Activated naive CD4-positive, alpha-beta T cell treated with Interleukin-2 at 50 U/mL for 16 hours (primary cell): ENCODE measurements at places on chromosomes 7 and 10.

DNA sequence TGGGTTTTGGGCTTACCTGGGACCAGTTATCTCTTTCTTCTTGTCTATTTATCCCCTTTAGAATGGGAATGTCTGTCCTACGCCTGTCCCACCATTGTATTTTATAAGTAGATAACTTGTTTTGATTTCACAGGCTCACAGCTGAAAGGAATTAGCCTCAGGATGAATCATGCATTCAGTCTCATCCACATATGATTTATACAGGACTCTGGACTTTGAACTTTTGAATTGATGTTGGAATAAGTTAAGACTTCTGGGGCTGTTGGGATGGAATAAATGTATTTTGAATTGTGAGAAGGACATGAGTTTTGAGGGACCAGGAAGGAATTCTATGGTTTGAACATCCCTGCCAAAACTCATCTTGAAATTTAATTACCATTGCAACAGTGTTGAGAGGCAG lies 112.6 kb downstream of the AMPH start:
- no peak for DNase-seq

GRCh38 chr10:74677951-74678350 lies 148.4 kb upstream of the KAT6B start:
- DNase-seq: no peak

DNA sequence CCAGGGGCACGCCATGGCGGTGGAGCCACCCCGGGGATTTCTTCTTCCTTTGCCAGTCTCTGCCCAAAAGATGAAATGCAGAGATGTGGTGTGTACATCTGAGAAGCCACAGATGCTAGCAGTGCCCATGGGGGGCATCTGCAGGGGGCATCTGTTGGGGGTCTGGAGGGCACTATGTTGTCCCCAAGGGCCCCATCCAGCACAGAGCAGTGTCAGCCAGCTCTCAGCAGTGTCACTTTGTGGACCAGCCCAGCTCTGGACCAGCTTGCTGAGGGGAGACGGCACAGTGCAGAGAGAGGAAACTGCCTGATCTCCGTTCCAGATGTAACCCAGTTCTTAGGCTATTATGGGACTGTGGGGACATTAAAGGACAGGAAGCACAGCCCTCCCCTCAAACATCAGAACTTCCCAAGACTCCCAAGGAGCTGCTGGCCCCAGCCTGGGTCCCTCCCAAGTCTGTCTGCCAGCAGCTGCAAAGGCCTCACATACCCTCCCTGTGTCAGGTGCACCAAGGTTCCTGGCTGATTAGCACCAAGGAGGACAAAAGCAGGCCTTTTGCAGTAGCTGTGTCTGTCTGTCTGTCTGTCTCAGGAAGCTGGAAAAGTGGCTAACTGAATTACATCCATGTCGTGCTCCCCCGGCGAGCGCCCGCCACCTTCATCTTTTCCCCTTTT lies 536.5 kb downstream of the PTPRN2 start:
- no peak for DNase-seq

GRCh38 chr7:137304624-137305235 lies 38.8 kb downstream of the PTN start:
- DNase-seq: no peak

- DNase-seq: no peak
Observed at GRCh38 chr7:111894518-111894917, 311.7 kb downstream of the DOCK4 start.

DNA sequence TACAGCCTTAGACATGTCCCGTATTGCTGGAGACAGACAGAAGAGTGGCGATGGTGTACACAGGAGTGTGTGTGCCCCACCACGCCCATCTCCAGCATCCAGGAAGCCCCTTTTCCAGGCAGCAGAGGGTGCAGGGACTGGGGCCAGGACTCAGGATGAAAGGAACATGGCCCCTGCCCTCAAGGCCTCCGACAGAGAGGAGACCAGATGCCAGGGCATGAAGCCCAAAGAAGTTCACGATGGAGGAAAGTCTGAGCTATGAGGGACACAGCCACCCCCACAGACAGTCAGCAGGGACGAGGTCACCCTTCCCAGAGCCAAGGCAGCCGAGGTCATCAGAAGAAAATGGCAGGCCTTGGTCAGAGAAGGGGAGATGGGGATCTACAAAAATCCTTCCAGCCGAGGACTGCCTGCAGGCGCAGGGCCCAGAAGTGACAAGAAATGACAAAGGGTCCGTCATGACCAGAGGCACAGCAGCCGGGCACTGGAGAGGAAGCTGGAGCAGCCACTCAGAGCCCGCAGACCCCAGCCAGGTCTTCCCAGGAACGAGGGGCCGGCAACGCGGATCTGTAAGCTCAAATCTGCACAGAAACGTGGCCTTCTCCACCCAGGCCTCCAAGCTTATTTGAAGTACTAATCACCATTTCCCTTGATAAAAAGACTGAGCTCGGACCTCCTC lies 78.7 kb upstream of the PPP2R2D start:
- no peak for DNase-seq

DNA sequence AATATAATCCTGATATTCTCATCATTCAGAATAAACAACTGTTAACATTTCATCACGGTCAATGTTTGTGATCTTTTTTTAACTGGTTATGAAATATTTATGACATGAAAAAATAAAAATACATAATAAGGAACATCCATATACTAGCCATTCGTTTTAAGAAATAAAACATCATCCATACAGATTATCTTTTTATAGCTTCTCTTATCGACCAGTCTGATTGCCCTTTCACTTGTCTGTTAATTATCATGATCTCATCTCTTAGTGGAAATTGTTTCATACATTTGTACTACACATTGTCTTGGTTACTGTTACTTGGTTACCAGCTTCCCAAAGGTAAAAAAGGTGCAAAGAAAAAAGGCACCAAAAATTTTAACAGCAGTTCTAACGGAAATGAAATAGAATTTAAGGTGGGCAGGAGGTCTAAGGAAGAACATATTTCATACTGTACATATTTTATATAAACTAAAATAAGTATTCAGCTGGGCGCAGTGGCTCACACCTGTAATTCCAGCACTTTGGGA lies 8.4 kb downstream of the ARHGAP21 start:
- DNase-seq: no peak

DNA sequence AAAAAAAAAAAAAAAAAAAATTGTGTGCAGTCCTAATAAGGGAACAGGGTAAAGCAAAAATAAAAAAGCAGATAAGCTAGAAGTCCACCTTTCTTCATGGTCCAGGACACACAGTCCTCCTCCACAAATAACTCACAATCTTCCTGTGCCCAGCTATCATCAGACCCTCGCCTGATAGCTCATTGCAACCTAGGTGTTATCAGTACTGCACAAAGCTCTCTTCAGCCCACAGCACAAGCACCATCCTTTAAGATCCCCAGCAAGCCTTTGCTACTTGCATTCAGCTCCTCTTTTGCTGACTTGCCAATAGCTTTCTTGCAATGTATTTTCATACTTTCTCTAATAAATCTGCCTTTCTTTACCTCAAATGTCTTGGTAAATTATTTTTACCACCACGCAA lies 5.0 kb downstream of the NDUFA5 start:
- no peak for DNase-seq

DNA sequence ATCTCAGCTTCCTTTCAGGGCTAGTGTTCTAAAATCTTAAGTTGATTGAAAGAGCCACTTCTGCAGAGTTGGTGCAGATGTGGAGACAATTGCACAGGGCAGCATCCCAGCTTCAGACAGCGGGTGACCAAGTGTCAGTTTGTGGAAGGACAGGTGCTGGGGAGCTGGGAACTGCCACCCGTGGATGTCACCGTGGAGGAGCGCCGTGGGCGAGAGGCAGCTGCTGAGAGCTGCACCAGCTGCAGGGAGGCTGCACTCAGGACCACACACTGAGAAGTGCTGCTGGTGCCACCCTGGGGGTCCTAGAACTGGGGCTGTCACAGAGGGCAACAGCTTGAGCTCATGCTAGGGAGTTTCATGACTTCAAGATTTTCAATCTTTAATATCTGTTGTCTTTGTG lies 543.0 kb upstream of the FZD8 start:
- no peak for DNase-seq

DNA sequence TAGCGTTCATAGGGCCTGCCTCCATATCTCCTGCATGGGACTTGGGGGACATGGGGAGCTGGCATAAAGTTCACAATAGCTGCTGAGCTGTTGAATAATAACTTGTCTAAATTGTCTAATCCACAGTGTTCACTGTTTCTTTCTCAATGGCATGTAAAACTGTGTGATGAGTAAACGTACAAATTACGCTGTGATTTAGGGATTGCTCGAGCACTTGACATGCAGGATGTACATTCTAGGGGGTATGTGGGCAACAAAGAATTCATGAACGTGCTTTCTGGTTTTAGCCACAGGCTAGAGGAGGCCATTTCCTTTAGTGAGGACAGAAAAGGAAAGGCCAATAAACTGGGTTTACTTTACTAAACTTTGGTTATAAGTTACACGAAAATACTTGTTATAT lies 534.2 kb upstream of the ZWINT start:
- no peak for DNase-seq

DNA sequence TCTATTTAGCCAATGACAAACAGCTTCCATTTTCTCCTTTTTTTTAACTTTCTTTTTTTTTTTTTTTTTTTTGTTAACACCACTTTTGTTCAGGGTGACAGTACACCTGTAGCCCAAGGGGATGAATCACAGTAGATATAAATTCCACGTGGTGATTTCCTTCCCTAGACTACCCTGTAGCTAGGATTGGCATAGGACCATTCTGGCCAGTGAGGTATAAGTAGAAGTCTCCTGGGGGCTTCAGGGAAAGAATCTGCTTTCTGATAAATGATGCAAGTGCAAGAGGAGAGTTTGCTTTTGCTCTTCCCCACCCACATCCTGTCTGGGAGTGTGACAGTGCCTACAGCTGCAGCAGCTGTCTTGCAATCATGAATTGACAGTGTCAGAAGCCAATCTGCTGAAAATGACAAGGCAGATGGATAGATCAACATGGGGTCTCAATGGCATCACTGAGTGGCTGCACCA lies 63.2 kb upstream of the TOMM7 start:
- peak; percentile 62 for DNase-seq

GRCh38 chr7:2640846-2641316 lies 9.1 kb downstream of the TTYH3 start:
- no peak for DNase-seq

DNA sequence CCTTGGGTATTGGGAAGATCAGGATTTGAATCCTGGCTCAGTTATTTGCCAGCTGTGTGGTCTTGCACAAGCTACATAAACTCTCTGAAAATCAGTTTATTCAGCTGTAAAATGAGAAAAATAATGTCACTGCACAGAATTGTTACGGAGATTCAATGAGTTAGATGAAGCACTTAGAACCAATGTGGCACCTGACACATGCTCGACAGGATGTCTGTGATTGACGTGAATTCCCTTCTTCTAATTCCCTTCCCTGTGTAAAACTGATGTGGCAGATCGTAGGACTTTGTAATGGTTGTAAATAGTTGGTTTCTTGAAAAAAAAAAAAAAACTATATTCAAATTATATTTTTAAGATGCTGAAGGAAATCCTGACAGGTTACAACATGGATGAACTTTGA lies 249.9 kb upstream of the MKLN1 start:
- DNase-seq: no peak

- DNase-seq: no peak
Observed at GRCh38 chr7:123754271-123754871, 5.6 kb upstream of the WASL start.

DNA sequence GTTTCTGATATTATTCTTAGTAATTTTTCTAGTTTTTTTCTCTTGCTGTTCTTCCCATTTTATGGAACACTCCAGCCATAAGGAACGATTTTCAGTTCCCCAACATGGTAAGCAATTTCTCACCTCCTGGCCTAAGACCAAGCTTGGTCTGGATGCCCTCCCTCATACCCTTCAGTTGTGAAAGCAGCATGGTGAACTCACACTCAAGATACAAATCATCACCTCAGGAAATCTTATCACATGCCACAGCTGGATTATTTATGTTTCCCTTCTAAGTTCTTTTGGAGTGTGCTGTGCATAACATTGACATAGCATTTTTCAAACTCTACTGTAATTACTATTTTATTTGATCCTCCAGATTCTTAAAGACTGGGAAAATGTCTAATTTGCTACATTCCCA lies 216.6 kb downstream of the AGMO start:
- DNase-seq: no peak

DNA sequence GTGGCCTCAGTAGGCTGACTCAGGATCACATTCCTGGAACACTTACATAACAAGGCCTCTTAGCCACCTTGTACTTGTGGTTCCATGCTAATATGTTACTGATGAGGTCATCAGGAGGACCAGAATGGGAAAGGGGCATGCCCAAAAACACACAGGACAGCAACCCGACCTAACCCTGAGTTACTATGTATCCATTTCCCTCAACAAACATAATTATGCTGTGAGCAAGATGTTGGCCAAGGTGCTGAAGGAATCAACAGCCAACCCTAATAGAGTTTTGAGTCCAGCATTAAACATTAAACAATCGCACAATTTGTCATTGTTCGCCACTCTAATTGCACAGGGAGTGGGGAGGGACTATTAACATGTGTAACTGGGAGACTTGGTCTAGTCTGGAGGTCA lies 129.4 kb downstream of the PLPP4 start:
- DNase-seq: no peak

- no peak for DNase-seq
Observed at GRCh38 chr10:44063686-44064085, 321.2 kb downstream of the CXCL12 start.

DNA sequence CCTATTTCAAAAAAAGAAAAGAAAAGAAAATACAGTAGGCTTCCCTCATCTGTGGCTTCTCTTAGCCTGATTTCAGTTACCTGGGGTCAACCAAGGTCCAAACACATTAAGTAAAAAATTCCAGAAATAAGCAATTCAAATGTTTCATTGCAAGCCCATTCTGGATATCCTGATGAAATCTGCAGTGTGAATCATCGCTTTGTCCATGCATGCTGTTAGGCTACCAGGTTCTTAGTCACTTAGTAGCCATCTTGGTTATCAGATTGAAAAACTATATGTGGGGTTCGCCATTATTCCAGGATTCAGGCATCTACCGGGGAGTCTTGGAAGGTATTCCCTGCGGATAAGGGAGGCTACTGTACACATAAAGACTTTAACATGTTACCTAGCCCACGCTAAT lies 991 bp upstream of the FAM204A start:
- no peak for DNase-seq

GRCh38 chr7:81140252-81140651 lies 221.4 kb upstream of the SEMA3C start:
- no peak for DNase-seq

- no peak for DNase-seq
Observed at GRCh38 chr7:55432939-55433784, 68.0 kb downstream of the LANCL2 start.
